A549 (cell line): ENCODE measurements at places on chromosomes 12 and 14. TPM values are rescaled to one million over a fixed set of nuclear protein-coding genes. Genes with fewer than 3 reads are reported as not detected.

GRCh38 chr12:2382370-2383155 is 329.8 kb downstream of the CACNA1C start:
- DNase-seq, result no peak

DNA sequence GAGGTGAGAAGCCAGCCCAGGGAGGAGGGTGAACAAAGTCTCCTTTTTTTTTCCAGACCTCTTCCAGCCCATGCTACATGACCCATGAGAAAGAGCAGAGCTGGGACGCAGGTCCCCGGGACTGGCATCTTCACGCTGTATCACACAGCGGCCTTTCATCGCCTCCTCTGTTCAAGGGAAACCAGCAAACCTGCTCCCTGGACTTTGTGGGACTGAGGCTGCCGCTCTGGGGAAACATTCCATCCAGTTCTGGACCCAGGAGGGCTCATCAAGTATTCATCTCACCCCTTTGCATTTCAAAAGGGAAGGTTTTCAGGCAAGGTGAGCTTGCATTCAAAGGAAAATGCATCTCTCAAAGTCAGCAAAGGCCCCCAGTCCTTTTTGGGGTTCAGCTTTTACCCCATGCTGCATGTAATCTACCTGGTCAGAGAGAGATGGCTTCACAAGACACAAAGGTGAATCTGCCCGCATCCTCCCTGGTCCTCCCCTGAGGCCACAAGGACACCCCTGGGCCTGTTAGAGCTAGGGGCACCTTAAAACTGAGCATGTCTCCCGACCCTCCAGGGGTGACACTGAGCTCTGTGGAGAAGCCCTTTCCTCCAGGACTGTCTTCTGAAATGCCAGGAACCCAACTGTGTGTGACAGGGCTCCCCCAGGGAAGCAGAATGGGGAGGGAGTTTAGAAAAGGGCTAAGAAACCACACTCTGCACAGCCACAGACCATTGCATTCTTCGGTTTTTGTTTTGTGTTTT is 21.2 kb upstream of the MEG3 start:
- no peak for DNase-seq

GRCh38 chr14:45838597-45838996 is 585.6 kb upstream of the MIS18BP1 start:
- DNase-seq, result no peak

DNA sequence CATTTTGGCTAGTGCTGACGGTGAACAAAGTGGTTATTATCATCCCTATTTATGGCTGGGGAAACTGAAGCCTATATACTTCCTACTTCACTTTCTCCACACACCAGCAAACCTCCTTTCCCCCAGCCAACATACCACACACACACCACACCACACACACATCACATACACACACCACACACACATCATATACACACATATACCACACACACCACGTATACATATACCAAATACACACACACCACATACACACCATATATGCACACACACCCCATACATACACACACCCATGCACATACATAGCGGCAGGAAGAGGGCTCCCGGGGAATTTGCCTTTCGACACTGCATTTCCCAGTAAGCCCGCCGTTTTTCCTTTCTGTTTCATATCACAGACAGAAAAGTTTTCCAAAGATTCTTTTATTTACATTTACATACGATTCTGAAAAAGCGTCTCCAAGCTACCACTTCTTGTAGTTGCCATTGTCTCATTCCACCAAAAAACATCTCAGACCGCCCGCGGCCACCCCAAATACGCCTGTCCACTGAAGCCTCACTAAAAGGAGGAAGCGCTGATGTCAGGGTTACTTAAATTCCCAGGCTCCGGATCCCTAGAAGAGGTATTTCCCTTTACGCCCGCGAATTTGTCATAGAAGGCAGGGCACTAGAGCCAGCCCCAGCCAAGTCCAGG is 823 bp upstream of the RAB5B start:
- no peak for DNase-seq

DNA sequence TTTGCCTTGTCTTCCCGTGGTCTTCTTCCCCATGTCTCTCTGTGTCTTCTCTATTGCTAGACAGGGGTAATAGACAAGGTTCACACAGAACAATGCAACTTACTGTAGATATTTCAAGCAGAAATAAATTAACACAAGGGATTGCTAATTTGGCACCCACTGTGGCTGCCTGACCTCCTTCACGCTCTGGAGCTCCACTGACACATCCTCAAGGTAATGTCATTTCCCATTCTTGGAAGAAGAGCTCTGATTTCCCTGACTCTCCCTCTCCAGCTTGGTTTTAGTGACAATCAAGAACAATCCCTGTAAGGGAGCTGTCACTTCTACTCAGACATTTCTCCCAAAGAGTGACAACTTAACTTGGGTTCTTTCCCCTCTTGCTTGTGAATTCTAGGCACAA is 105.4 kb upstream of the NAP1L1 start:
- DNase-seq, result no peak

DNA sequence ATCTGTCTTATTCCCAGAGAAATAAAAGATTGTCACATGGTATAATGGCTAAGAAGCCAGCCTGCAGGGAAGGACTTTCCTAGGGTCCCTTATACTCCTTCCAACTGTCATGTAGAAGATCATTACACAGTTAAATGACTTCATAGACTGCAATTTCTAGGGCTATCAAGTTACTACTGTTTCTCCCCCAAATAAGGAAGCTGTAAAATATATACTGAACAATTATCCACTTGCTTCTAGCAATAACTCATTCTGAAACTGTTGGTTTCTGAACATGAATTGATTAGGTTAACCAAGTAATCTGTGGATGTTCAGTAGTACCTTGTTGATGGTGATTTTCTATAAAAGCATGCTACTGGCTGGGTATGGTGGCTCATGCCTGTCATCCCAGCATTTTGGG is 44.6 kb downstream of the A2ML1 start:
- no peak for DNase-seq

GRCh38 chr12:133225527-133225926 is 10.2 kb downstream of the ANHX start:
- DNase-seq, result no peak

GRCh38 chr12:48045061-48045846 is 41.0 kb upstream of the COL2A1 start:
- no peak for DNase-seq

TAS2R30 gene
- 0.11 TPM in 1 of 3 replicates, not detected in the others for polyA plus RNA-seq

IL23A gene
- polyA plus RNA-seq, result 0.31 to 0.34 TPM (median 0.33 TPM) in 3 replicates

TXNDC16 gene
- 1.1 to 1.4 TPM (median 1.2 TPM) in 3 replicates for polyA plus RNA-seq
